ENCODE measurements at places on chromosomes 3 and 15.

DNA sequence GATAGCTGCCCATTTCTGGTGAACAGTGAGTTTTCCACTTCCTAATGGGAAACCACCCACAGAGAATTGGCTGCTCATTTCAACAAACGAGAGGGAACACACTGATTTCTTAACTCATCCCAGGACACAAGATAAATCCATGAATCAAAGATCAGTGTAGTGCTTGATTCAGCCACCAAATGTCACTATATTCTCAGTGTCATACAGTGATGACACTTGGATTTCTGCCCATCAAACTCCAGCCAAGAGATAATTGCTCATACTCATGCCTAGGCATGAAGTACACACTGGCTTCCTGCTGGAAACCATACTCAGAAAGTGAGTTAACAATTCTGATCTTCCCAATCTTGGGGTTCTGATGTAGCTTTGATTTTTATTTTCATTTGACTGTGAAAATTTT lies 35.4 kb upstream of the GRM7 start:
- DNase-seq, result no peak

- DNase-seq, result no peak
Observed at GRCh38 chr3:61233746-61234145, 17.5 kb downstream of the FHIT start.

- DNase-seq, result no peak
Observed at GRCh38 chr3:71520161-71521020, 63.1 kb downstream of the FOXP1 start.

- DNase-seq, result no peak
Observed at GRCh38 chr15:95176794-95177577, 945.6 kb downstream of the MCTP2 start.

DNA sequence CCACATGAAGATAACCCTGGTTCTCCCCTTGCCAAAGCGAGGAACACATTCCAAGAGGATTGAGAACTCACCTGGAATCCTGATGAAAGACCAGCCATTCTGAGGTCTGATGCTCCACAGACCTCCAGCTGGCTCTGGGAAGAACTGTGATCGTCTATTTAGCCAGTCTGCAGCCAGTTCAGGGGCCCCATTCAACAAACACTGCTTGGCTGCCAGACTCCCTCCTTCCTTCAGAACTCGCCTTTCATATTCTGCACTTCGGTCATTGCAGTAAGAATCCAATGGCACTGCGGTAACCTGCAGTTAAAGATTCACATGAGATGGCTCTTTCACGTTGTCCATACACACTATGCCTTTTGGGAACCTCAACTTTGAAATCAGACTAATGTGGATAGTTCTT lies 67.6 kb downstream of the CHAC1 start:
- no peak for DNase-seq

- DNase-seq, result no peak
Observed at GRCh38 chr3:154018100-154018696, 103.0 kb upstream of the ARHGEF26 start.

GRCh38 chr3:104629038-104629437 lies 737.7 kb upstream of the ALCAM start:
- no peak for DNase-seq

- no peak for DNase-seq
Observed at GRCh38 chr3:123668906-123669305, 84.1 kb upstream of the HACD2 start.

- no peak for DNase-seq
Observed at GRCh38 chr15:91135201-91136130, 35.4 kb downstream of the SV2B start.

- no peak for DNase-seq
Observed at GRCh38 chr15:65323071-65323511, 18.6 kb downstream of the RNU5B-1 start.

GRCh38 chr15:35321926-35322325 lies 224.0 kb downstream of the DPH6 start:
- no peak for DNase-seq

GRCh38 chr3:194183271-194183670 lies 47.3 kb downstream of the HES1 start:
- no peak for DNase-seq

DNA sequence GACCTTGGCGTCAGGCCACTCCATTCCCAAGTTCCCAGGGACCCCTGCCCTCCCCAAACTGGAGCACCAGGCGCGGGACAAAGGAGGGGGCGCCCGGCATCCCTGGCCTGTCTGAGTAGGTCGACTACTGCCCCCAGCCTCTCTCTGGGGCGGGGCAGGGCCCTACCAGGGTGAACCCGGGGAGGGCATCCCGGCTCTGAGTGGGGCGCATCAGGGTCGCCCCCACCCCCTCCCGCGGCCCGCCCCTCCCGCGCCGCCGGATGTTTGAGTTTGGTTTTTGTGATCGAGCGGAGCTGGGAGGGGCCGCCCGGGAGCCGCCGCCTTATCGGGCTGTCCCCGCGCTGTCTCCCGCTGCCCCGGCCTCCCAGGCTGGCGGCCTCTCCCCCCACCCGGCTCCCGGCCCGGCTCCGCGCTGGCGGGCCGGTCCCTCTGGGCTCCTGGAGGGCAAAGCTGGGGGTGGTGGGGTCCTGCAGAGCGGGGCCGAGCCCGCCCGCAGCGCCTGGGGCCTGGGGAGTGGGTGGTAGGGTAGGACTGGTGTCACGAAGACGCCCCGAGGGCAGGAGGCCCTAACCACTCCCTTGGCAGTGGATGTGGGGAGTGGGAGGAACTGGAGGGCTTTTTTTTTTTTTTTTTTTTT lies 47.2 kb upstream of the SMAD6 start:
- DNase-seq, result no peak

DNA sequence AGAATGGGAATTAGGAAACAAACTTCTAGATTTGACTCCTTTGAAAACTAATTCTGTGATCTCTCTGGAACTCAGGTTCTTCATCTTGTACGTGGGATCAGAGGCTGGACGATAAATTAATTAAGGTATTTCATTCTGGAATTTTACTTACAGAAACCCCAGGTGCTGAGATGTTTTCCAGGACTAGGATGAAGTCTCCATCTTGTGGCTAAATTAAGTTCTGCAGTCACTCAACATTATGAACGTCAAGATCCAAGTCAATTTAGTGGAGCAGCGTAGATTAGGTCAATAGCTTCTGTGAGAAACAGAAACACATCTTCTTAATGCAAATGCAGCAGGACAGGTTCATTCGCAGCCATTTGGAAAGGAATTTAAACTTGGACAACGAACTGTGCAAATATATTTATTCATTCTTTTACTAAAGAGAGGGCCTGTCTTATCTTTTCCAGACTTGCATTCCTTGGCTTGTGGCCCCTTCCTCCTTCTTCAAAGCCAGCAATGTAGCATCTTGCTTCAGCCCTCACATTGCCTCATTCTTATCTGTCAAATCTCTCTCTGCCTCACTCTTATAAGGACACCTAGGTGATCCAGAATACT lies 26.7 kb upstream of the TMC3 start:
- DNase-seq, result no peak

GRCh38 chr15:83356501-83357399 lies 72.3 kb upstream of the BNC1 start:
- no peak for DNase-seq

DNA sequence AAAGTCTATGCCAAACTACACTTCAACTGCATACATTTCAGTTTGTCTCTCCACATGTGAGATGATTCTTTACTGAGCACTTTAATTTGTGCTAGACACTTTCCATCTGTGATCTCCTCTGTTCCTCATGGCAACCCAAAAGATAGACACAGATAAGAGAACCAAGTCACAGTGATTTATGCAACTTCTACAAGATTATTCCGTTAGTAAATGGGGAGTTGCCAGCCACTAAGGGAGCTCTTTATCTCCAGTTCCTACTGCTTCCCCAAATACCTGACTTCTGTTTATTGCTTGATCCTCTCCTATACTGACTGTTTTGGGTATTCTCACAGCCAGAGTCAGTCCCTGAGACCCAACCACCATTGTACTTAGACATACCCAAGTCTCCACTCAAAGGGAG lies 24.1 kb upstream of the AKAP13 start:
- no peak for DNase-seq

DNA sequence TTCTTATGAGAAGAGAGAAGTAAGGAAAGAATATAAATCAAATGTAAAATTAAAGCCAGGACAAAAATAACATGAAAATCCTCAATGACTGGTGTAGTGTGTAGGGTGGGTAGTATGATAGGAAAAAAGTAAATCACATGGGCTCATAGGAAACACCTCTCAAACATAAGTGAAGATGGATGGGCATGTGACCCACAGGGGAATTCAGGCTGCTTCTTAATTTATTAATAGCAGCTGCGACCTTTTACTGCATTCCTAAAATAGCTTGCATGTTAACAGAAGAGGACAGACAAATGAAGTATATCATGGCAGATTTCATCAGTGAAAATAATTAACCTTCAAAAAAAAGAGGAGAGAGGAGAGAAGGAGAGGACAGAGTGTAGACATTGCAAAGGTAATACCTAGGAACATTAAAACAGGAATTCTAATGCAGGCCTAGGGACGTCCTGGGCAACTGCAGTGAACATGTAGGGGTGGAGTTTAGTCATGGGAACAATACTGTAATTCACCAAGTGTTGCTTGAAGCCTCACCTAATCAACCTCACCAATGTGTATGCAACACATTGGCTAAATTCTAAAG lies 132.9 kb downstream of the KCNMB2 start:
- no peak for DNase-seq

GRCh38 chr3:171407759-171408158 lies 52.4 kb downstream of the TNIK start:
- DNase-seq, result no peak

DNA sequence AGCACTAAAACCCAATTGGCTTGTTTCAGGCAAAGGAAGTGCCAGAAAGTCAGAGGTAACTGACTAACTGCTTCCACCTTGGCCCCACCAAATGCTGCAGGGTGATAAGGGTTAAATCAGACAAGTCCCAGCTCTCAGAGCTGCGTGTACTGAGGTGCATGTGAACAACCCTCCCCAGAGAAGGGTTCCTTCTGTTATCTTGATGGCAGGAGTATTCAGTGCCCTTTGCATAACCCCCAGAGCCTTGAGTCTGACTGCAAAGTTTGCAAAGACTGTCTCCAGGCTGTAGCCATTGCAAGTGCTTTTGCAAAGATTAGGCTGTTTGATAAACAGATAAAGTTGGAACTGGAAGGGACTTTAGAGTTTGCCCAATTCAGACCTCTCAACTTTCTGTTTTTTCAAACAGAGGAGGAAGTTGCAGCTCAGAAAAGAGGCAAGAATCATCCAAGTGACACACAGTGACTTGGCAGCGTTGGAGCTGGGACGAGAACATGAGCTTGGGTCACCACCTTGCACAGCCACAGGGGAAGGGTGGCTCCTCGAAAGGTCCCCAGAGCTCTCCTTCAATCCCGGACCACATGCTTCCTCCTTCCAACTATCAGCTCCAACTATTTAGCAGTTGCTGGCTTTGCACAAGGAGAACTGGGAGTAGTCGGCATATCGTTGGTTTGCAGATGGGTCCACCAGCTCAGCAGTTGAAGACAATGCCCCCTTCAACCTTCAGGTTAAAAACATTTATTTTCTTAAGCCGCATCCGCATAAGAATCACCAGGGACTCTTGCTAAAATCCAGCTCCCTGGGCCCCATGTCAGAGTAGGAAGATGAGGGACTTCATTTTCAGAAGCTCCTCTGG lies 224.8 kb upstream of the HES1 start:
- no peak for DNase-seq

DNA sequence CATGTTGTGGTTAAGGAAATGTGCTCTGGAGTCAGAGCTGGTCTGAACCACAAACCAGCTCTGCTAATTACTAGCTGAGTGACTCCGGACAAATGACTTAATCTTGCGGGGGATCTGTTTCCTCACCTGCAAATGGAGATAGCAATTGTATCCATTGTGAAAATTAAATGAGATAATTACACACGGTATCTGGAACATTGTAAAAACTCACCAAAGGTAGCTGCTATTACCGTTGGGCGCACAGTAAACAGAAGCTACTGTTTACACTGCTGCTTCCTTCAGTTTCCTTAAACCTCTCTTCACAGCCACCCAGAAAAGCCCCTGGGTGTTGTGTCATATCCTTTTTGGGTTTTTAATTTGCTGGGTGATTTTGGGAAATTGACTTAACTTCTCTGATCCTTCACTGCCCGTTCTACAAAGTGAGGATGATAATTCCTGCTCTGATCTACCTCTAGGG lies 107.8 kb downstream of the MEGF11 start:
- no peak for DNase-seq

DNA sequence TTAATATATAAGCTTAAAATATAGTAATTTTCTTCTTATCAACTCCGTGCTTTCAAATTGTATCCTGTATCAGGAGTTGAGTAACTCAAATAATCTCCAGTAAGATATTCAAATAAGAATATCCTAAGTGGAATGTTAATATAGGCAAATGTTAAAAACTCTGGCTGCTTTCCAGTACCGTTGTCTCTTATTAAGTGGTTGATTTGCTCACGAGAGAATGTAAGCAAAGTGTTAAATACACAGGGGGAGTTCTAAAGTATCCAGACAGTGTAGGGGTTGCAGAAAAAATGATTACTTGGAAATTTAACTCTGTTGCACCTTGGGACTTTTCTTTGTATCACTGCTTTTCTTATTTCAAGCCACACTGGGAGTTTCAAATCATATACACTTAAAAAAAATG lies 478.9 kb upstream of the TBL1XR1 start:
- DNase-seq, result no peak

DNA sequence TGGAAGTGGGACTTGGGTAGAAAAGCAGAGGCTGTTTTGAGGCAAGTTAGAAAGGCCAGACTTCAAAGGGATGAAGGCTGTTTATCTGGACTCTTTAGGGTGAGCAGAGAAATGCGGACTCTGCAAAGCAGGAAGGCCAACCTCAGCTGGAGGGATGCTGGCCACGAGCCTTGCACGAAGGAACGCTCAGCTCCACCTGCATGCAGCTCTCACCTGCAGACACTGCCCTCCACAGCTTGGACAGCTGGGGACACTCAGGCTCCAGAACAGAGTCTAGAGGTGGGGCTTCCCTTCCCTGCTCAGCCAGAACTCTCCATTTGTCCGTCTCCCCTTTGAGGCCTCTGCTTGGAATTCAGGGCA lies 229.7 kb downstream of the ADAMTS17 start:
- DNase-seq, result no peak
